Inflammatory macrophage treated with lipopolysaccharide for 1 hour (primary cell): ENCODE measurements at places on chromosomes 7 and 10.
A peak's percentile ranks its signal among the peaks of the same experiment; 100 is the strongest.

DNA sequence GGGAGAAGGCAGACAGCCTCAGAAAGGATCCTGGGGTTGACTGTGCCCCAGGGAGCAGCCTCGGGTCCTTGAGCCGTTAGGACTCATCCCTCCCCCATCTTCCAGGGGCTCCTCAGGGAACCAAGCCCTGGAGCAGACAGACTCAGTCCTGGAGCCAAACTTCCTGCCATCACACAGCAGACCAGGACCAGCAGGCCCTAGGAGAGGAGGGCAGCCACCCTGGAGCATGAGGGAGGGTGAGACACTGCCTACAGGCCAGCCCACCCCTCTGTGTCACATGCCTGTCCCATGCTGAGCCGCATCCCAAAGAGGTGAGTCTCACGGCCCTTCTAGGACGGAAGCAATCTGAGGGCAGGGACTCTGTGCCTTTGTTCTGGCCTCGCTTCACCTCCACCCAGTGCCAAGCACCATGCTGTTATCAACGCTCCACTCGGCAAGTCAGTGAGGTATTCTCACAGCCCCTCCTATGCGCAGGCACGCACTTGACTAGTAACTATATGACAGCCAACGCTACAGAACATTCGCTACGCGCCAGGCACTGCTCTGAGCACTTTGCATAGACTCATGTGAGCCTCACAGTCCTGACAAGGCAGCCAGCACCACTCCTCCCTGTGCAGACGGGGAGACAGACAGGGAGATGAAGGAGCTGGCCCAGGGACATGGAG lies 19.1 kb downstream of the MAD1L1 start:
- DNase-seq = no peak

DNA sequence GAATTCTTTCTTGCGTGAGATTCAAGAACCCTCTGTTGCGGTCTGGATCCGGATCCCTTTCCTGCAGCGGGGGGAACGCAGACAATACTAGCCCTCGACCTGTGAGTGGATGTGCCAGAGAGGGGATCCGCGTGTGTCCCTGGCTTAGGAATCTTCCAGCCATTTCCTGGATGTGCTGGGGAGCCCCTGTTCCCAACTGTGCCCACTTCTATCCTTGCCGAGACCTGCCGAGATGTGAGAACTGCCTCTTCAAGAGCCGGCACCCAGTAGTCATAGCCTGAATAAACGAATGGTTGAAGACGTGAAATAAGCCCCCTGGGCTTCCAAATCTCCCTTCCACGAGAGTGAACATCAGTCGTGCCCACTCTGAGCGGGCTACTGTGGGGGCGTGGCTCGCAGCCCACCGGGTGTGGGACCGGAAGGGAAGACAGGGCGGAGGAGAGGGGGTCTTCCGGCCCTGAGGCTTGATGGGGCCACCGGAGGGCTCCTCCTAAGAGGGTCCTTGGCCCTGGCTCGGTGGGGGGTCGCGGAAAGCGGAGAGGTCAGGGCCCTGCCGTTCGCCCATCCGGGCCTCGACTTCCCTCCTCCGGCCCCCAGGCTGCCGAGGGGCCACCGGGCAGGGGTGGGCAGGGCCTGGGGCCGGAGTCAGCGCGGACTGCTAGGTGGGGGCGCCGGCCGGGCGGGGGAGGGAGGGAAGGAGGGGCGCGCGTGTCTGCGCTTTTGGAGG lies 1.3 kb upstream of the CCDC136 start:
- no peak for DNase-seq

GRCh38 chr10:19974138-19974537 lies 157.9 kb downstream of the PLXDC2 start:
- peak; percentile 57 for DNase-seq

DNA sequence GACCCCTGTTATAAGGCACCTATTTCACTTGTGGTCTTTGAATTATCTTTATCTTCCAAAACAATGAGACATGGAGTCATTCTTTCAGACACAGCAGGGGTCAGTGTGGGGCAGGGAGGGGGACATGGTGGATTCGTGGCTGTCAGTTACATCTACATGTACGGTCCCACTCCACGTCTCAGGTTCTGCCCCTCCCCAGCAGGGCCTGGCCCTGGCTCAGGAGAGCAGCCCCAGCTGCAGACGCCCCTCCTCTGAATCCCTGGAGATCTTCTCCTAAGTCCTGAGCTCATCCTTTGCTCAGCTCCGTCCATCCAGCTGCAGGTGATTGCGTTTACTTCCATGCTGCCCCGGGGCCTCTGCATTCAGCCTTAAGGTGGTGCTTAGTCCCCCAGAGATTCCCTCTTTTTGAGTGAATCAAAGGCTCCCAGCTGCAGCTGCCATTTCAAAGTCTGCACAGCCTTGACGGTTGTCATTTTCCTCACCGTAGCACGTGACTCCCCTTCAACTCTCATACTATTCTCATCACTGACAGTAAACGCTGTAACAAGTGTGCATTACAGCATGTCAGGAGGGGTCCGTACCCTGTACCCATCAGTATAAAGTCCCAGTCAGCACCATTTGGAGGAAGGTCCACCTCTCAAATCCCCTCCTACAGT lies 113.4 kb upstream of the TCERG1L start:
- no peak for DNase-seq

- no peak for DNase-seq
These were observed 108.9 kb upstream of the ZMIZ1 start for GRCh38 chr10:78959924-78960285.

DNA sequence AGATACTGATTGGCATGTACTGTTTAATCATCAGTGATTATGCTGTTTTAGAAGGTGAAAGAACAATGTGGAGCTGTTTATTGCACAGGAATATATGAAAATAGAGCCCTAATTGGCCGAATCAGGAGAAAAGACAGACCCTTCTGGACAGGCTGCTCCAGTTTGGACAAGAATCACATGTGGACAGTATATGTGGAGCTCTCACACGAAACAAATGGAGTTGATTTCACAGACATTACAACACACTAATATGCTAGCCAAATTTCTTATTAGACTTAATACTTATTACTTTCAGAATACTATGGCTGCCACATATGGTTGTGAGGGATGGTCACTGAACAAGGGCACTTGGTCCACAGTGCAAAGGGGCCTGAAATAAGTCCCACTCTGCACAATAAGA lies 15.5 kb downstream of the TWIST1 start:
- no peak for DNase-seq

DNA sequence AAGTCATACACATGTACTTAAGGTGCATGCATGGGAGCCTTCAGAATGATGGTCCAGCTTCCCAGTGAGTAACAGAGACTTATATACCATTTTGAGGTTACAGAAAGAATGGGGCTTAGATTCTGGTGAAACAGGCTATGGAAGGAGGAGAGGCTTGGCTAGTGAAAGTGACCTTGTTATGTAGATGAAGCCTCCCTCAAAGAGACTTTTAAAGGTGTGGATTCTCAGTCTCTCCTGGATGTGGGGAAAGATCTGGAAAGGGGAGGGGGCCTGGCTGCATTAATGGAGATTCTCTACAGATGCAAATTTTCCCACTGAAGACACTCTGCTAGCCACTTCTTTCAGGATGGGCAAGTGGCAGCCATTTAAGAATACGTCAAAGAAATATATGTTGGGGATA lies 5.5 kb downstream of the RASSF4 start:
- no peak for DNase-seq

DNA sequence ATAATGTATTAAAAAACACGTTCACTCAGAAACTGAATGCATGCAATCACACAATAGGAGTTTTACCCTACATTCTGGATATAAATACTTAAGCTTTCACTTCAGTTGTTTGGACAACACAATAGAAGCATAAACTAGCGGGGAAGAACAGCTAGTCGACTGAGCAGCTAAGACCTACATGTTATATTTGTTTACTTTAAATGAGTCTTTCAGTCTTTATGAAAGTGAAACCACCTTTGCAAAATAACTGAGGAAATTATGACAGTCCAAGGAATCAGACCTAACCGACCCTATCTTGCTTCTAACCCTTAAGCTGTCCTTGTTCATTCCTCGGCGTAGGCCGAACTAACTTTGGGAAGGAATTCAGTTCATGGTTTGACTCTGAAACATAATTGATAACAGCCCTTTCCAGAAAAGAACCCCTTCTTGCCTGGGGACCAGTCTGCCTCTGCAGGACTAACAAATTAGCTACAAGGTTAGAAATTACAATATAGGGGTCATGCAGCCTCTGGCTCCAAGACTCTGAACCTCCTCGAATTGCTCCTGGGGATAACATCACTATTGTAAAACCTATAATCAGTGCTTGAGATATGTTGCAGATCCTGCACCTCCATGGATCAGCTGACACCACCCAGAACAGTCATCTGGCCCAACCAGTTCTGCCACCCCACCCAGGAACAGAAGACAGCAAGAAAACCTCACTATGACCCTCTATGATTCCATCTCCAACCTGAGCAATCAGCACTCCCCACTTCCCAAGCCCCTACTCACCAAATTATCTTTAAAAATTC lies 185.1 kb upstream of the KLF6 start:
- DNase-seq = no peak

GRCh38 chr10:7485799-7486198 lies 75.0 kb upstream of the SFMBT2 start:
- no peak for DNase-seq

GRCh38 chr10:127535802-127536515 lies 13.2 kb upstream of the NPS start:
- no peak for DNase-seq

DNA sequence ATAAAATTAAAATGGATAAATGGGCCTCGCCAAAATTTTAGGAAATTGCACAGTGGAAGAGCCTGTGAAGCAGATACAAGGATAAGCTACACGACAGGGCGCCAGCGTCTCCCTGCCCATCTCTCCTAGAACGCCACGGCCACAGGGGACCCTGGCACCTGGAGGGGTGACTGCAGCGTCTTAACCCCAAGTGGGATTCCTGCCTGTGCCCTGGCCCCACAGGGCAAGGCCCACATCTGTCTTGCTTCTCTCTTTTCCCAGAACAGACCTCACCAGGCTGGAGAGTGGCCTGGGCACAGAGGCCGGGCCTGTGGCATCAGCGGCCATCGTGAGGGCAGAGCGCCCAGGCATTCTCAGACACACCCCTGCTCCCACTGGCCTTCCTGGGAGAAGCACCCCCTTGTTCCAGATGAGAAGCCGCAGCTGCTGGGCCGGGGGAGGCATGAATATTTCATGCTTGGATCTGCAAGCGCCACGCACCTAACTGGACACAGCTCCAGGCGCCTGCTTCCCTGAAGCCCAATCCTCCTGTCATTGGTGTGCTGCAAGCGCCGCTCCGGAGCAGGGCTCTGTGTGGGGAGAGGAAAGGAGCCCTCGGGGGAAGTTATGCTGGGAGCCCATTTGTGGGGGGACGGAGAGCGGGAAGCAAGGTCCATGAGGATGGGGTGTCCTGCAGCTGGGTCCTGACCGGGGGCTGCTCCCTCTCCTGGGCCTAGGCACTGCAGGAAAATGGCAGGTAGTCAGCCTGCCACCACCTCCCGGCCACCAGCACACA lies 153.5 kb downstream of the ELFN1 start:
- no peak for DNase-seq

GRCh38 chr10:92493362-92493761 lies 80.5 kb downstream of the IDE start:
- no peak for DNase-seq

DNA sequence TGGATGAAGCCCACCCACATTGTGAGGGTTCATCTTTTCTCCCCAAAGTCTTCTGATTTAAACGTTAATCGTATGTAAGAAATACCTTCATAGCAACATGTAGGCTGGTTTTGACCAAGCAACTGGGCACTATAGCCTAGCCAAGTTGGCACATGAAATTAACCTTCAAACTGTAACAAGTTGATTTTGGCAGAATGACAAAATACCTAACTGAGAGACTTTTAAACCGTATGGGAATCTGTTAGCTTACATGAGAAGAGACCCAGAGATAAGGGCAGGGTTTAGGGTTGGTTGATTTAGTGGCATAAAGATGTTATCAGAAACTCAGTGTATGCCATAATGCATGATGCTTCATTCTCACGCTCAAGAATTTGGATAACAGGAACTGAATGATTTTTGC lies 69.5 kb downstream of the CDK13 start:
- no peak for DNase-seq

DNA sequence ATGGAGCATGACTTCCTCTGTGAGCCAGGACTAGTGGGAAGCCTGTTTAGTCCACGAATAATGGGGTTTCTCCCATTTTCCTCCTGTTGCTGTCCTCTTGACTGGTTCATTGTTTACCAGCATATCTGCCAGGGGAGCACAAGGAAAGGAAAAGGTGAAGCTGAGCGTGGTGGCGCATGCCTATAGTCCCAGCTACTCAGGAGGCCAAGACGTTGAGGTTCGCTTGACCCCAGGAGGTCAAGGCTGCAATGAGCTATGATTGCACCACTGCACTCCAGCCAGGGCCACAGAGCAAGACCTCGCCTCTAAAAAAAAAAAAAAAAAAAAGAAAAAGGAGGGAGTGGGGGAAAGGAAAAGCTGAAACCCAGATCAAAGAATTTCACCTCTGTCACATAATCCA lies 5.8 kb upstream of the IL2RA start:
- DNase-seq = no peak

GRCh38 chr7:118306771-118307170 lies 82.3 kb downstream of the ANKRD7 start:
- DNase-seq = no peak

DNA sequence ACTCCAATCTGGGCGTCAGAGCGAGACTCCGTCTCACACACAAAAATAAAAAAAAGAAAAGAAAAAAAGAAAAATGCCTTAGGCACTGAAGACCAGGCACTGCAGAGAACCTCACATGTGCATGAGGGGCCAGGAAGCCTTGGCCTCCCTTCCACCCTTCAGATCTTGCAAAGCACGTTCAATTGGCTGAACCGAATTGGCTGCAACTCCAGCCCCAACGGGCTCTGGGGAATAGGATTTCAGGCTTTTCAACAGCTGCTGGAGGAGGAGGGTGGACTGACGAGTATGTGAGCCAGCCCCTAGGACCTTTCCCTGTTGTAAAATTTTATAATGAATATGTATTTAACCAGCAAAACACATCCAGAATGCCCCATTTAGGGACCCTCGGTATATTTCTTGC lies 16.7 kb downstream of the TMEM120A start:
- DNase-seq = no peak

- no peak for DNase-seq
These were observed 751.1 kb downstream of the GRM8 start for GRCh38 chr7:126501617-126502016.

- DNase-seq = no peak
These were observed 27.7 kb upstream of the INSIG1 start for GRCh38 chr7:155269766-155270585.

DNA sequence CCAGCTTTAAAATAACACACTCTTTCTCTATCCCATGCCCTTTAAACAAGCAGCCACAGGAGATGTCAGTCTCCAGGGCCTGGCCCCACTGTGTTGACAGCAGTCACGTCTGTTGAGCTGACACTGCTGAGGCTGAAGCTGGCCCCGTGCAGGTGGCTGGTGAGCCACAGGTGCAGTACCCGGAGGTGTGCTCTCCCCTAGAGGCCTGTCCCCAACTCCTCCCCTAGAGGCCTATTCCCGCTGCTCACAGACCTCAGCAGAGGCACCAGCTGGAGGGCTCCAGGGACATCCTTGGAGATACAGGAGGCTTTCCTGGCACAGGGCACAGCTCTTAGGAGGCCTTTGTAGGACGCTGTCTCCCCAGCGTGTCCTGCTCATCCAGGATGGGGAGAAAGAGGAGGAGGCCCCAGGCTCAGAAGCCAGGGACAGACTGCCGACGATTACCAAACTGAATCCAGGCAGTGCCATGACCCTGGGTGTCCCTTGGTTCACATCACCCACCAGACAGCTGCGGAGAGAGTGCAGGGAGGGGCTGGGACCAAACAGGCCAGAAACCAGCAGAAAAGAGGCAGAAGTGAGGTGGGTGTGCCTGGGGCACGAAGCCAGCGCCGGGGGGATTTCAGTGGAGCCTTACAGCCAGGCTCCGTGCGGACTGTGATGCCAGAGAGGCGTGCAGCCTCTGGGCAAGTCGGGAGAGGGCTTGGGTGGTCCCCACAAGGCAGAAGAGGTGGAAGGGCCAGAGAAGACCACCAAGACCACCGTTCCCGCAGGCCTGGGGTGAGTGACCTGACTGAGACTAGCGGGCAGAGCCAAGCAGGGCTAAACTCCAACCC lies 18.5 kb upstream of the TTYH3 start:
- no peak for DNase-seq
